HepG2 (cell line): ENCODE measurements at places on chromosomes 5 and 9.

DNA sequence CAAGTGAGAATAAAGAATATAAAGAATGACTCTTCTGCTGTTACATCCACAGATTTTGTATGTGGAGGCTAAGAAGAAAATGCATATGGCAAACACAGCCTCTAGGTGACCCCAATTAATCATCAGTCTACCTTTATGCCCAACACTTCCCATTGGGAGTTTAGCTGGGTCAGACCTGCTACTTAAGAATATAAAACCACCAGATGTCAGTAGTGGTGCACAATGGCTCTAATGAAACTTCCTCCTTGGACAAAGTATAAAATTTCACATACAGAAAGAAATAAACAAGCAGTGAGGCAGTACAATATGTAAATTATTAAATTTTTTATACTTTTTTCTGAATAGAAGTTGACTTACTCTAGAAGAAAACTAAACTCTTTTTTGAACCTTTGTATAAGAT lies 539.9 kb downstream of the BRINP1 start:
- H3K27ac ChIP-seq = no peak overlapping the region
- no peaks in the 10 kb centered on the region for H3K4me1 ChIP-seq
- H3K27me3 ChIP-seq = no peaks in the 10 kb centered on the region
- no peaks in the 10 kb centered on the region for H3K36me3 ChIP-seq

DNA sequence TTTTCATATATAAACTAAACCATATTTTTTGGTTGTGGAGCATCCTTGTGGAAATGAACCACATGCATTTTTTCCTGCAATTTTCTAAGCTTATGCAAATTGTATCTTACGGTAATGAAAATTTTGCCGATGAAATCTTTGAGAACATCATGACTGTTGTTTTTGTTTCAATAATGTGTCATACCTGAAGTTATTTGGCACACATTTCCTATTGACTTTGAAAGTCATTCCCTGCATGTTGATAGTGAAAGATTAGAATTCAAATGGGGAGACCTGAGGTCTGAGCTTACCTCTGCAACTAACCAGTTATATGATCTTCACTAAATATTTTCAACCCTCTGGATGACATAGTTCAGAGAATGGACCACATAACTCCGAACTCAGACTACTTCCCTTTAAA lies 88.5 kb downstream of the PRR16 start:
- no peak overlapping the region for H3K4me3 ChIP-seq
- DNase-seq = no peak
- no peak overlapping the region for H3K27ac ChIP-seq
- H3K36me3 ChIP-seq = no peaks in the 10 kb centered on the region

DNA sequence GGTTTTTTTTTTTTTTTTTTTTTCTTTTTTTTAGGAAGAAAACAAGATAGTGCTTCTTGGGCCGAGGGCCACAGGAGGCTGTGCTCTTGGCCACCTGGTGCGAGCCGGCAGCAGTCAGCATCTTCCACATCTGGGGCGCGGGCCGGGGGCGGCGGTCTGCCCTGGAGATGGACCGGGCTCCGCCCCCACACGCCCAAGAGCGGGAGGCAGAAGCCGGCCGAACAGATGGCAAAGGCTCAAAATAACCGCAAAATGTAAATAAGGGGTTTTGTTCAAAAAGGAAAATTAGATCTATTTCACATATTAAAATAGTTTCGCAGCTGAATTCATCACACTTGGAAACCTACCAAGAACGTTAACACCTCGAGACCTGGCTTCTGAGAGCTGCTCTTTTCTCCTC lies 51.5 kb upstream of the UBAC1 start:
- peaks cover 3% of the 10 kb centered on the region; the same call in 1 of the 2 replicates for H3K36me3 ChIP-seq
- no peak for DNase-seq
- H3K4me3 ChIP-seq = peak overlapping the region; percentile 60; the same call in 1 of the 2 replicates
- peak overlapping the region; percentile 88 for H3K27ac ChIP-seq
- H3K27me3 ChIP-seq = no peaks in the 10 kb centered on the region

GRCh38 chr5:14256756-14257393 lies 113.7 kb downstream of the TRIO start:
- no peak overlapping the region for H3K4me3 ChIP-seq
- H3K4me1 ChIP-seq = peaks cover 28% of the 10 kb centered on the region
- no peak overlapping the region for H3K27ac ChIP-seq
- no peaks in the 10 kb centered on the region for H3K36me3 ChIP-seq
